ENCODE measurements at places on chromosomes 2 and 18.
A peak's percentile ranks its signal among the peaks of the same experiment; 100 is the strongest.

GRCh38 chr2:139763705-139764104 lies 983.5 kb upstream of the NXPH2 start:
- DNase-seq, result no peak

DNA sequence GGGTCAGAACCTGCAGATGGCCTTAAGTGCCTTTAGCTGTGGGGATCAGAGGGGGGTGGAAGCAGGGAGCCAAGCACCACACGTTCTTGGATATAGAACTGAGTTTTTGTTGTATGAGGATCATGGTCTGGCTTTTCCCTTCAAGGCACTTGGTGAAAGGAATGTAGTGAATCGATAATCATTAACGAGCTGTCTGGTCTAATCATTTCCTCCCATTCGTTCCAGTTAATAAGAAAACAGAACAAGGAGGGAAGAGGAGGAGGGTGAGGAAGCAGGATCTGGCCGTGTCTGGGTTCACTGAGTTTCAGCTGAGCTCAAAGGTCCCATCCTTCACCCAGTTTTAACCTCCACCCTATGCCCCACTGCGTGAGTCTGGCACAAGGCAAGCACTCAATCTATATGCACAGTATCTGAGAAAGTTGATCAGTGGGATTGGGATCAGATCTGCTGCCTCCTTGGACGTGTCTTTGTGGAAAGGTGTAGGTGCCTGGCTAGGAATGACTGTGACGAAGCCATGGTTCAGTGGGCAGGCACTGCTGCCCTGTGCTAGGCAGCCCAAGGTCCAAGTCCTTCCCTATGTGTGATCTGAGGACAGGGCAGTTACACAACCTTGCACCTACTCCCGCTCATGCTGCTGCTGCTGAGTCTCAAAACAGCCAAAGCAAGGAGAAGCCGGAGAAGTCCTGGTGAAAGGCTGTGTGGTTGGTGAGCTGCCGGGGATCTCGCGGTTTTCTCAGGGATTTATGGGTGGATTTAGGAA lies 54.8 kb downstream of the GALNT14 start:
- no peak for DNase-seq

GRCh38 chr2:14633061-14633460 lies 544 bp downstream of the LRATD1 start:
- DNase-seq, result peak; percentile 22

DNA sequence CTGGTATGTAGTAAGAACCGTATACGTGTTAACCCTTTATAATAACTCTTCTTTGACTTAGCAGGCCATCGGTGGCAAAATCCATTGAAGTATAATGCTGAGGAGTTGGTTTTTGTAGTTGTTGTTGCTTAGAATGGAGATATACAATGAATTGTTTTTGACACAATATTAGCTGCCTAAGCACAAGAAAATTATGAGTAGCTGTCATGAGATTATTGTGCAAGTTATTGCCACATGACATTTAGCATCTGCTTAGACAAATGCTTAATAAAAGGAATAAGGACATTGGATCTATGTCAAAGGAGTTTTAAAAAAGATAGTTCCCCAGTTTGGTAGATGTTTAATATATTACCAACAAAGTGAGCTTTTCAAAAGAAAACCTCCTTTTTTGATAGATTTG lies 59.9 kb downstream of the ABCB11 start:
- DNase-seq, result no peak

DNA sequence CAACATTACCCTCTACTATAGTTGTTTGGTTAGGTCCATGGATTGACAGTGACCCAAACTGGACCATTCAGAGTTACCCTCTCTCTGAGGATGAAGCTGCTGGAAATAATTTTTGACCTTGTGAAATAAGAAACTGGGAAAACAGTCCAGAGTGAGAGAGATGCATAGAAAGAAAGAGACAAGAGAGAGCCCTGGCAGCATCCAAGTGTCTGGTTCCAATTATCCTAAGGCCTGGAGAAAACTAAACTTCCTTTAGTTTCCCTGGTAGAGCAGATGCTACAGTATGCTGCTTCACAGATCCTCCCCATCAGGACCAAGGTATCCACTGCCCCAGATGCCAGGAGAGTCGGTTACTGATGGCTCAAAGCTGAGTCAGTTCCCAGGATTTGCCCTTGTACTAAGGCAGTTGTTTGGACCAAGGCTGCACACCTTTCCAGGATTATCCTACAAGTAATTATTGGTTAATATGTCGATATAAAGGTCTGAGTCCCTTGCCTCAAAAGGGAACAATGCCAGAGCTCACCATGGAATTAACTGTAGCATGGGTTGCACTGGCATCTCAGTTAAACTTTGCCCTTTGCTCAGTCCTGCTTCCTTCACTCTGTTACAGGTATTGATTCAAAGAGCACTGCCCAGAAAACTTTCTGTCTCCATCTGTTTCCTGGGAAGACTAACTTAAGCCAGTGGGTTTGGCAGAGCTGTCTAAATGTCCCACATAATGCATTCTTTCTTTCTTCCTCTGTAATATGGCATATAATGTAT lies 14.6 kb upstream of the CHN1 start:
- no peak for DNase-seq
